Right lung (tissue), 10 donors: ENCODE measurements at places on chromosomes 12 and 14.

DNA sequence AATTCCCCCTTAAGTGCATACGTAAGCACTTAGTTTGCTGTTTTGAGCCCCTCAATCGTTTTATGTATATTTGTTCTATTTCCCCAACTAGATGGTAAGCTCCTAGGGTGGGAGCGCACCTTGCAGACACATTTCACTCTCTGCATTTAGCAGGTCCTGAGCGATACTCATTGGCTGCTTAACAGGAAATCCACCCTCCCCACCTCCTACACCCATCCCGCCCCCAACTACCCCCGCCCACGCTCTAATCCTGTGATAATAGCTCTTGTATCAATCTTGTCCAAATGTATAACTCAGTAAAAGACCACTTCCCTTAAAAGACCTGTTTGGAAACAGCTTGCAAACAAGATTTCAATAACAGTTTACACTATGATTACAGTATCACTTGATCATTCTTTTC, 8.1 kb downstream of the LPAR5 start:
- DNase-seq: no peak

DNA sequence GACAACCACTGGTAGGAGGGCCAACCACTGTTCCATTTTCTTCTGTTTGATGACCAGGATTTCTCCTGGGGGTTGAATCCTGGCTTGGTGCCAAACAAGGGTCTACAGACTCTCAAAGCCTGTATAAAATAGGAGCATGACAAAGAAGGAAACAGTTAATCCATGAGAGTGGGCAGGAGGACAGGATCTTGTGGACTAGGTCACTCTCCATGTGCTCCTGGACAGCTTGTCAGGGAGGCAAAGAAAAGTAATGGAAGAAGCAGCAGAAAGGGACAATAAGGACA, 243.7 kb downstream of the AKAP6 start:
- DNase-seq: no peak

DNA sequence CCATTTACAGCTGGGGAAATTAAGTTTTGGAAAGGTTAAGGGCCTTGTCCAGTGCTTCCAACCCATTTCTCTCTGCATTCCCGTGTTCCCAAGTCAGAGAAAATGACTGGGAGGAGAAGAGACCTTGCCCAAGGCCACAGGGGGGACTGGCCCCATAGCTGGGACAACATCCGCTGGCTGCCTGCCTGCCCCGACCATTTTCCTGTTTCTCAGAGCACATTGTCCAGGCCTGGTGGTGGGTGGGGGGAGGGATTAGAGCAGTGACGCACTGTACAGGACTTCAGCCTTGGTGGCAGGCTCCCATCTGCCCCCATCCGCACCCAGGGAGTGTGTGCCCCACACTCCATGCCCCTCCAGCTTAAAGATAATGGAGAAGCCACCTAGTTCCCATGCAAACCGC, 27.7 kb downstream of the DIO3 start:
- DNase-seq: no peak

DNA sequence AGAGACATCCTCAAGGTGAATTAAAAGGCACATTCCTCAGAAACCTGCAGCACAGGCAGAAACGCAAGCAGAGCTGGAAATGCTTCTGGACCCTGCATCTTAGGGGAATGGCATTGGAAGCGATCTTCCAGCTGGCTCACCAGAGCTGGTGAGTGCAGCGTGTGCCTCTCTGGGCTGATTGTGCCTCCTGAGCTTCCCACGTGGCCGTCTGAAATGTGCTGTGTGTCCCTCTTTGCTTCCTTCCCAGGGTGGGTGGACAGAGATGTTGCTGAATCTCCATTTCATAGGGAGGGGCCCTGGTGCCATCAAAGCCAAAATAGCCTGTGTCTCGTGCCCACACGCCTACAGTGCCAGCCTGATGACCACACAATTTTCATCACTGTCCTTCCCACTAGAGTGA, 34.3 kb upstream of the TMEM132D start:
- DNase-seq: no peak

GRCh38 chr14:97106609-97107008, 309.4 kb downstream of the VRK1 start:
- DNase-seq: no peak

GRCh38 chr14:101977311-101978071, 13.1 kb downstream of the DYNC1H1 start:
- no peak for DNase-seq

DNA sequence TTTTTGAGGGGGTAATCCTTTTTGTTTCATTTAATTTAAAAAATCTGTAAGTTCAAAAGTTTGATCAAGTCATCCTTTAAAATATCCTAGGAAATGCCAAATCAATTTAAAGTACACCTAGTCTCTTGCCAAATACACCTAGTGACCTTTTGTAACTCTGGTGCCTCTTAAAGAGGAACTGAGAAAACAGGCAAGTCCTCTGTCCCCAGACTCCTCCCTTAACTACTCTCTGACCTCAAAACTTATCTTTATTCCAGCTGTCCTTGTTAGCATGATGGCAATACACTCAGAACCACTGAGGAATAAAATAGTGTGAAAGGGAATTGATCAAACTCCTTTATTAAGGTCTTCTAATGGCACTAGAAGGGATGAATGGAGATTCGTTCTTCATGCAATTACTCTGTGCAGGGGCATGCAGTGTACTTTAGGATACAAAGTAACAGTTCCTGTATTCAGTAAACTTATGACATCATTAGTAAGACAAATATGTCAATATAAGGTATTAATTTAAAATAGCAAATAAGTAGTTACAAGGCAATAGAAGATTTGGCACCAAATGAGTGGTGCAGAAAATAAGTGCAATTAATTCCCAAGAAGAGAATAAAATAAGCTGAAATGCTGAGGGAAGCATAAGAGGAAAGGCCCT, 3.3 kb downstream of the FAR2 start:
- DNase-seq: no peak

DNA sequence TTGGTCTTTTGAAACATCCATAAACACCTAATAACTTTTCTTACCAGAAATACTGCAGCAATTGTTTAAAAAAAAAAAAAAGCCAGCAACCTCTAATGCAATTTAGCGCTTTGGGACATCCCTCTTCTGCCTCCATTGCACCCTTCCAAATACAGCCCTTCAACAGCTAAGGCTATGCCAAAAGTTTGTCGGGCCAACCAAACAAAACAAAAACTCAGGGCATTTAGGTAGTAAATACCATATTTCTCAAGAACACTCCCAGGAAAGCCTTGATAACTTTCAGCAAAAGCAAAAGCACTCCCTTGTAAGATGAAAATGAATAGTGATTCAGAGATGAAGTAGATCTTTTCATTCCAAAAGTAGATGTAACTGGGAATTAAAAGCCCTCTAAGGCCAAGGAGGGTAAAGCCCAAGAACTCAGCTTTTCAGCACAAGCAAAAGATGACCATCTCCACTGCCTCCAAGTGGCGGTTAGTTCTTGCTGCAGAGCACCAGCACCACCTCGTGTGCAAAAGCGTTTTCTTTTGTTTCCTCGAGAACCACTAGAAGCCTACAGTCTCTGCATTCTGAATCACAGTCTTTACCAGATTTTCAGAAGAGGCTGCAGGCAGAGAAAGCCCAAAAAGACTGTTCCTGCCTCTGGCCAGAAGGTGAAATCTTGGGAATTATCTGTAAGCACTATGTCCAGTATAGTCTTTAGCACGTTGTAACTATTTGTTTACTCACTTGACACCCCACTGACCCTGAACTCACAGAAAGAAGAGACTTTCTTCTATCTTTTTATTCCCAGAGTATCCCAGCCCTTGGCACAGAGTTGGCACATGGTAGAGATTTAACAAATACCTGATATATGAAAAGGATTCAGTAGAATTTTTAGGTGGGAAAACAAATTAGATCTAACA, 53.1 kb downstream of the SIX6 start:
- peak; percentile 40 for DNase-seq

- DNase-seq: no peak
These were observed 178.0 kb downstream of the RPAP3 start for GRCh38 chr12:47527816-47528215.

DNA sequence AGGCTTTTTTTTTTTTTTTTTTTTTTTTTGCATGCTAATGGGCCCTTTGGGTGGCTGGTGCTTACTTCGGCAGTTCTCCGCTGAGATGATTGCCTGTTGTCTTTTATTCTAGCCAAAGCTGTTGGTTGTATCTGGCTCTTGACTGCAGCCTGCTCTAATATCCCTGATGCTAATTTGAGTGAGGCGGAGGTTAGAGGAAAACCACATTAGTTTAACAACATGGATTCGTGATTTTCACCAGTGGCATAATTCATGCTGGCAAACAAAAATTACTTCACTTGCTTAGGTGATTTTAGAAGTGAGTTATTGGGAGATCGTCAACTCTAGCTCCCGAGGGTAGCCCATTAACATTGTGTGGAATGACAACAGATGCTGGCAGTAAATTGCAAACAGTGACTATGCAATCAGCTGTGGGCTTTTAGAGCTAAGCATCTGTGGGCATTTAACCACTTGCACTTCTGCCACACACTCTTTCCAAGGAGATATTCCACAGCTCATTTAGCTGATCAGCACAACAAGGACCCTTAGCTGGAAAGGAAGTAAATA, 97.6 kb upstream of the ZDHHC17 start:
- no peak for DNase-seq

- DNase-seq: no peak
These were observed 34.3 kb downstream of the GALNT9 start for GRCh38 chr12:132295101-132295526.

- no peak for DNase-seq
These were observed 17.8 kb downstream of the OLR1 start for GRCh38 chr12:10154145-10154496.

- DNase-seq: peak; percentile 71
These were observed 40.0 kb downstream of the FRS2 start for GRCh38 chr12:69509904-69510827.

GRCh38 chr12:122318607-122319605, 52.6 kb upstream of the VPS33A start:
- no peak for DNase-seq

DNA sequence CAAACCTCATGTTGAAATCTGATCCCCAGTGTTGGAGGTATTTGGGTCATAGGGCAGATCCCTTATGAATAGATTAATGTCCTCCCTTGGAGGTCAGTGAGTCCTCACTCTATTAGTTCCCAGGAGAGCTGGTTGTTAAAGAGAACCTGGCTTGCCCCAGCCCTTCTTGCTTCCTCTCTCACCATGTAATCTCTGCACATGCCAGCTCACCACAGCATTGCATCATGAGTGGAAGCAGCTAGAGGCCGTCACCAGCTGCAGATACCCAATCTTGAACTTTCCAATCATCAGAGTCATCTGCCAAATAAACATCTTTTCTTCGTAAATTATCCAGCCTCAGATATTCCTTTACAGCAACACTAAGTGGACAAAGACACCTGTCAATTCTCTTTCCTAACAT, 161.8 kb upstream of the IGF1 start:
- no peak for DNase-seq

DNA sequence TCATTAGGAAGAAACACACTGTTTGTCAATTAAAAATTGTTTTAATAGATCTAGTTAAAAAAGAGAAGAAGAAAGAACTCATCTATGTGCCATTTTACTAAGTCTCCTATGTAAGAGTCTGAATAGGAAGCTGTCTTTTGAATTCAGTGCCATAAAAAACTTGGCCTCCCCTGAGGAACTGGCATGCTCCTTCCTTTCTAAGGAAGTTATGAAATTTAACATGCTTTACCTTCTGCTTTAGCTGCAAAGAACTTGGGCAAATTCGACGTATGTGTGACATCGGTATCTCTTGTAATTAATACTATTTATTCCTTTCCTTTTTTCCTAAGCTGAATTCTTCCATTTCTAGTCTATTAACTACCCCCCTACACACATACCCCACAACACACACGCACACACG, 12.5 kb downstream of the TM7SF3 start:
- no peak for DNase-seq

GRCh38 chr12:62319058-62319457, 58.9 kb downstream of the USP15 start:
- DNase-seq: no peak

- DNase-seq: no peak
These were observed 67.9 kb upstream of the ESRRB start for GRCh38 chr14:76307786-76308780.

DNA sequence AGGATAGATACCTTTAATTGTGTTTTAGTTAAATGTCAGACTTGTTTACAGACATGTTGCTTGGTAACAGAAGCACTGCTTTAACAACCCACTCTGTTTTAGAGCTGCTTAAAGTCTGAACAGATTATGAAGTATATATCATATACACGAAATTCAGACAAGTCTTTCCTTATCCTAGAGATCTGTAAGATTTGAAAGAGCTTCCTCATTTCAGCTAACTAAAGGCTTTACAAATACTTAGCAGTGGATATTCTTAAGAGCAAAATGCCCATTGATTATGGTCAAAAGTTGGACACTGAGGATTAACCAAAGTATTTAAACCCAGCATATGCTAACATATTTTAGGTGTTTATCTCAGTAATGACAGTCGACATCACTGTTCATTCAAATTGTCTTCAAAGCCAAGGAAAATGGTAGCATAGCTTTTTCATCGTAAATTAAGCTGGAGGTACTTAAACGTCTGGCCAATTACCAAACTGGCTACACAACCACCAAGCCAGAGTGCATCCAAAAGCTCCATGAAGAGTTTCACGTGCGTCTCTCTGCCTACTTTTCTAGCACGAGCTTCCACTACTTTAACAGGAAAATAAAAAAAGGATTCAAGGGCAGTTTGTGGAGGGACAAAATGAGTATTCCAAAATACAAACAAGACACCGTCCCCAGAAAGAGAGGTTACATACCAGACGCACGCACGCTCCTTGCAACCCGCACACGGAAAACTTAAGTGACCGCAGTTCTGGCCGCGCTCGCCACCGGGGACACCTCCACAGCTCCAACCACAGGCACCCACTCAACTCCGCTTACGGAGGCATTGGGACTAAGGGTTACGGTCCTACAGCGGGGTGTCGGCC, 565 bp downstream of the CEP83 start:
- peak; percentile 9 for DNase-seq

- no peak for DNase-seq
These were observed 99.3 kb downstream of the AACS start for GRCh38 chr12:125164541-125164940.

DNA sequence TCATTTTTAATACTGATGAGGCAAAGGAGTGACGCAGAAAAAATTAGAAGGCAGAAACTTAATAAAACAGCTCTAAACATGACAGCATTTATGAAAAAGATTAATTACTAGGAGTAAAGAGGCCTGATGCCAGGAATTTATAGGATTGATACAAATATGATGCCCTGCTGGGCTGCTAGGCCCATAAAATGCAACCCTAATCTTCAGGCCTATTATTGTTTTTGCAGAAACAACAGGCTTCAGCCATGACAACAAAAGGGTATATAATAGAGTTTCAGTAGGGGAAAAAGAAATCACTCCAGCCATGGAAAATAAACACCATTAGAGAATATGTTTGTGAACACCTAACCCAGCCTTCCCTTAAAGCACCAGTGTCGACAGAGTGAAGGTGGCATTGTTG, 50.6 kb downstream of the OTX2 start:
- DNase-seq: no peak

- DNase-seq: no peak
These were observed 12.5 kb upstream of the MAP3K9 start for GRCh38 chr14:70821584-70822529.

GRCh38 chr12:41731061-41731460, 413.6 kb downstream of the GXYLT1 start:
- DNase-seq: no peak

DNA sequence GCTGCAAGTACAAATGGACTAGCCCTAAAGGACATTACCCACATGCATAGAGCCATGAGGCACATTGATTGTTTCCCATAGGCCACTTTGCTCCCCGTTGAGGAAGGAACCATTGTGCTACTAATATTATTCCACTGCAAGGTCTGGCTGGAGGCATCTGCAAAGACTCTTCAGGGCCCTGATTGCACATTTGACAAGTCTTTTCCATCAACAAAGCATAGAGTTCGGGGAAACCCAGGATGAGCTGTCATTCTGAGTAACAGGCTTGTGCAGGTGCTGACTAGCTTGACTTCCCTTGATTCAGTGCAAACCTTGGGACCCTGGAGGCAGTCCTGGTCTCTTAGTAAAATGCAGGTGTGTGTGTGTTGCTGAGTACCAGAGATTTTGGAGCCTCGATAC, 73.8 kb downstream of the SUSD6 start:
- no peak for DNase-seq
